Stomach (tissue), 19 donors: ENCODE measurements at places on chromosomes 2 and 18. TPM values are rescaled to one million over a fixed set of nuclear protein-coding genes. Genes with fewer than 3 reads are reported as not detected.

The IL18R1 gene
- total RNA-seq, result 10.1 TPM

DNA sequence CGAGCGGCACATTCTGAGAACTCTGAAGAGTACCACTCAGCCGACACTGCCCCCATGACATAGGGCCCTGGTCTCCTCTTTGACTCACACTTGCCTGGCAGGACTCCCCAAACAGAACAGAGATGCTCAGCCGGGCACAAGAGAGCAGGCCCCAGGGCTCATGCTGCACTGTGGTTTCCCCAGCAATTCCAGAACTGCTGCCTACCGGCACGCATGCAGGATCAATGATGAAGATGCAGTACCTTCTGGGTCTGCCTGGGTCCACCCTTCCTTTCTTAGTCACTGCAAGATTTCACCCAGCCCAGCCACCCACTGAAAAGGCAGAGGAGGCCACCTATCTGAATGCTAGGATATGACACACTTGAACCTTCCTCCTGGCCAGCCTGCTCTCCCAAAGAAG lies 49.4 kb downstream of the BCL11A start:
- no peaks in the 10 kb centered on the region for H3K36me3 ChIP-seq
- no peak overlapping the region for H3K4me3 ChIP-seq
- no peaks in the 10 kb centered on the region for H3K27me3 ChIP-seq
- H3K27ac ChIP-seq, result no peak overlapping the region
- DNase-seq, result no peak
- H3K4me1 ChIP-seq, result peaks cover 25% of the 10 kb centered on the region

- H3K27ac ChIP-seq, result no peak overlapping the region
- H3K4me3 ChIP-seq, result no peak overlapping the region
- no peaks in the 10 kb centered on the region for H3K27me3 ChIP-seq
- DNase-seq, result no peak
Observed at GRCh38 chr18:12803069-12803936, 80.7 kb downstream of the PTPN2 start.

GRCh38 chr2:33213648-33214047 lies 262.8 kb upstream of the RASGRP3 start:
- DNase-seq, result no peak
- peak overlapping the region; percentile 24 for H3K27ac ChIP-seq
- H3K4me1 ChIP-seq, result no peaks in the 10 kb centered on the region
- no peaks in the 10 kb centered on the region for H3K36me3 ChIP-seq
- H3K4me3 ChIP-seq, result no peak overlapping the region
- H3K27me3 ChIP-seq, result no peaks in the 10 kb centered on the region

GRCh38 chr2:16252251-16252650 lies 311.9 kb downstream of the MYCN start:
- no peaks in the 10 kb centered on the region for H3K36me3 ChIP-seq
- no peak for DNase-seq
- H3K27me3 ChIP-seq, result peaks cover 11% of the 10 kb centered on the region
- H3K27ac ChIP-seq, result no peak overlapping the region
- no peaks in the 10 kb centered on the region for H3K4me1 ChIP-seq
